ENCODE measurements at places on chromosomes 1 and 21.
A peak's percentile ranks its signal among the peaks of the same experiment; 100 is the strongest.

- no peak for DNase-seq
Measured at GRCh38 chr1:210940081-210940617, 193.8 kb downstream of the KCNH1 start.

- DNase-seq: no peak
Measured at GRCh38 chr1:152613511-152613910, at the start of gene LCE3B. TSS of gene LCE3B (plus strand) at chr1:152613811. CDS start at chr1:152613811, 0 bp downstream.

DNA sequence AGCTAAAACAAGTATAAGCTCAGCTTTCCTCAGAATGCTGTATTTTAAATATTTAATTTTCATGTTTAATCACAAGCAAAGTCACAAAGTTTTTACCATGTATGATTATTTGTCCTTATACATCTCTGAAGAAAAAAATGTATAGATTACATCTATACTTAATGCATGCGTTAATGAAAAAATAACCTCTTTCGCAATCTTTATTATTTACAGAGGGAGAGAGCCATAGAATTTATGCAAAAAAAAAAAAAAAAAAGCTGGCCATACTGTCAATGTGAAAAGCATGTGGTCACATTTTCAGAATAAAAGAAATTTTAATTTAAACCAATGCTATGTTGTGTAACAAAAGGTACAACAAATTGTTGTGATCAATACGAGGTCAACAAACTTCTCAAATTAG, 148.2 kb downstream of the AKT3 start:
- DNase-seq: no peak

DNA sequence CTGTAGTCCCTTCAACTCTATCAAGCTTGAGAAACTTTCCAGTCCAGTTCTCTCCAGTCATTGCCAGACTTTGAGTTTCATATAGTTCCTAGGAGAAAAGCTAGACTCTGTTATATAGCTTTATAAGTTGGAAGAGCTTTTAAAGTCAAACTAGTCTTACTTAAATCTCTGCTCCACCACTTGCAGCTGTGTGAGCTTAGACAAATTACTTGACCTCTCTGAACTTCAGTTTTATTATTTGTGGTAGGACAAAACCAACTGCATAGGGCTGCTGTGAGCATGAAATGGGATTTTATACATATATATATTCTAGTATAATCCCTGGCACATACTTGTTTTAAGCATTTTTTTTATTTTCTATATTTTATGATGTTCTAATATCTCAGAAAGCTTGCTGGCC, 338.7 kb upstream of the NR5A2 start:
- DNase-seq: no peak

- peak; percentile 96 for DNase-seq
Measured at GRCh38 chr1:226677027-226678020, 61.8 kb downstream of the ITPKB start.

- DNase-seq: no peak
Measured at GRCh38 chr1:171248841-171249240, 547 bp downstream of the FMO1 start.
